Heart right ventricle (tissue), 16 donors: ENCODE measurements at places on chromosomes 12 and 14.
A peak's percentile ranks its signal among the peaks of the same experiment; 100 is the strongest.

- no peaks in the 10 kb centered on the region for H3K36me3 ChIP-seq
- no peak for DNase-seq
- no peaks in the 10 kb centered on the region for H3K27me3 ChIP-seq
- no peak overlapping the region for H3K4me3 ChIP-seq
- H3K27ac ChIP-seq: no peak overlapping the region
Observed at GRCh38 chr14:61459229-61459628, 137.8 kb downstream of the PRKCH start.

DNA sequence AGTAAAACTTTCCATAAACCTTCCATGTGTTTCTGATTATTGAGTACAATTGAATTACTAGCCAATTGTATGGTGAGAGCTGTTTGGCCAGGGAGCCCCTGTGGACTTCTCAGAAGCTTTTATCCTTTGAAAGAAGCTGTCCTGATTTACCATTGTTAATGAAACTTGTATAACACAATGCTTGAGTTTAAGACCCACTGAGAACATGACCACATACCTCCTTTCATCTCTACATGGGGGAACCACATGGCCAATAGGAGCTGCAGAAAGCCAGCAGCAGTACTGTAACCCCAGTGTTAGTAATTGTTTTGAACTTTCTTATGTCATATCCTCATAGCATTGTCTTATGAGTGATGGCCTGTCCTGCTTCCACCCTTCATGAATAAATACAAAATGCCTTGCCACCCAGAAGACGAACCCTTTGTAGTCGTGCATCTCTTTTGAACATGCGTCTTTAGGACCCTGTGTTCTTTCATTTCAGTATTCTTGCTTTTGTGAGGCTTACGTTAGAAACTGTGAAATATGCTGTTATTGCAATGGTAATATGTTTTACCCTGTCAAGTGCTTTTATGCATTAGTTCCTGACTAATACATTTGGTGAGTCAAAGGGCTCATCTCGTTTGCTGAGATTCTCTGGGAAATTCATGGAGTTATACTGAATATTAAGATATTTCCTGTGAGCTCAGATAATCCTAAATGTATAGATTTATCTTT, 815.7 kb downstream of the NRXN3 start:
- H3K4me3 ChIP-seq: no peak overlapping the region
- no peaks in the 10 kb centered on the region for H3K27me3 ChIP-seq

DNA sequence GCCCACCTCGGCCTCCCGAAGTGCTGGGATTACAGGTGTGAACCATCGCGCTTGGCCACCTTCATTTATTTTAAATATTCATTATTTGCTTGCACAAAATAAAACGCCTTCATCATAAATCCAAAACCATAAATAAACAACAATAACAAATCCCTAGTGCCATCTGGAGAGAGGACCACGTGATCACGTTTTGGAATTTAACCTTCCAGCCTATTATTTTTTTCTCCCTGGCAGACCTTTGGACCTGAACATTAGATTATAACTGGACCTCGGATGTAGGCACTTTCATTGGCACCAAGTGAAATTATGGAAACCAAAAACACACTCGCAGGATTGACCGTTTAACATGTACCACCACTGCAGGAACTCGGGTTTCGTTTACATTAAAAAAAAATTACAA, 2.0 kb downstream of the DNAH10 start:
- H3K36me3 ChIP-seq: peaks cover 8% of the 10 kb centered on the region
- no peak overlapping the region for H3K27ac ChIP-seq
- peaks cover 10% of the 10 kb centered on the region for H3K4me1 ChIP-seq
- no peak overlapping the region for H3K4me3 ChIP-seq

- peaks cover 28% of the 10 kb centered on the region for H3K27me3 ChIP-seq
- H3K27ac ChIP-seq: no peak overlapping the region
- no peaks in the 10 kb centered on the region for H3K36me3 ChIP-seq
- no peak for DNase-seq
Observed at GRCh38 chr14:69863083-69863482, 16.1 kb upstream of the SMOC1 start.

- H3K27ac ChIP-seq: no peak overlapping the region
- no peaks in the 10 kb centered on the region for H3K27me3 ChIP-seq
- no peak overlapping the region for H3K4me3 ChIP-seq
- DNase-seq: no peak
- no peaks in the 10 kb centered on the region for H3K36me3 ChIP-seq
- no peaks in the 10 kb centered on the region for H3K4me1 ChIP-seq
Observed at GRCh38 chr12:18683327-18684013, 54.3 kb downstream of the PLCZ1 start.

- H3K27me3 ChIP-seq: no peaks in the 10 kb centered on the region
- H3K27ac ChIP-seq: no peak overlapping the region
- no peaks in the 10 kb centered on the region for H3K36me3 ChIP-seq
- H3K4me1 ChIP-seq: peaks cover 37% of the 10 kb centered on the region
- DNase-seq: no peak
Observed at GRCh38 chr12:19886639-19887064, 447.4 kb downstream of the AEBP2 start.

GRCh38 chr14:106417224-106418049, 891.1 kb downstream of the TMEM121 start:
- no peak overlapping the region for H3K27ac ChIP-seq
- peak; percentile 47 for DNase-seq
- no peaks in the 10 kb centered on the region for H3K36me3 ChIP-seq
- H3K4me1 ChIP-seq: no peaks in the 10 kb centered on the region
- H3K27me3 ChIP-seq: peaks cover 16% of the 10 kb centered on the region
- no peak overlapping the region for H3K4me3 ChIP-seq

DNA sequence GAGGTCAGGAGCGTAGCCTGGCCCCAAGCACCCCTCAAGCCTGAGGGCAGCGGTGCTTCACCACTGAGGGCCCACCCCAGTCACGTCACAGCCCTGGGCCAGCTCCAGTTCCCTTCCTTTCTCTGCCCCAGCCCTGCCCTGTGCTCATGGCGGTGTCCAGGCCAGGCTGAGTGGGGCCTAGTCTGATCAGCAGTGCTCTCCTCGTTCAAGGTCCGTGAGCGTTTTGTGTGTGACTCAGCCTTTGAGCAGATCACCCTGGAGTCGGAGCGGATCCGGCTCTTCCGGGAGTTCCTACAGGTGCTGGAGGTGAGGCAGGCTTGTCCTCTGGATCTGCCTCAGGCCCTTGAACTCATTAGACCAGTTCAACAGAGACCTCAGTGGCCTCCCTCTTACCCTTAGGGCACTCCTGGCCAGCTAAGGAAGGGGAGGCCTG, 19.0 kb downstream of the PRPF40B start:
- H3K4me3 ChIP-seq: no peak overlapping the region
- DNase-seq: no peak
- H3K27ac ChIP-seq: no peak overlapping the region
- H3K4me1 ChIP-seq: peaks cover 32% of the 10 kb centered on the region
- peaks cover 73% of the 10 kb centered on the region for H3K36me3 ChIP-seq
- H3K27me3 ChIP-seq: no peaks in the 10 kb centered on the region

DNA sequence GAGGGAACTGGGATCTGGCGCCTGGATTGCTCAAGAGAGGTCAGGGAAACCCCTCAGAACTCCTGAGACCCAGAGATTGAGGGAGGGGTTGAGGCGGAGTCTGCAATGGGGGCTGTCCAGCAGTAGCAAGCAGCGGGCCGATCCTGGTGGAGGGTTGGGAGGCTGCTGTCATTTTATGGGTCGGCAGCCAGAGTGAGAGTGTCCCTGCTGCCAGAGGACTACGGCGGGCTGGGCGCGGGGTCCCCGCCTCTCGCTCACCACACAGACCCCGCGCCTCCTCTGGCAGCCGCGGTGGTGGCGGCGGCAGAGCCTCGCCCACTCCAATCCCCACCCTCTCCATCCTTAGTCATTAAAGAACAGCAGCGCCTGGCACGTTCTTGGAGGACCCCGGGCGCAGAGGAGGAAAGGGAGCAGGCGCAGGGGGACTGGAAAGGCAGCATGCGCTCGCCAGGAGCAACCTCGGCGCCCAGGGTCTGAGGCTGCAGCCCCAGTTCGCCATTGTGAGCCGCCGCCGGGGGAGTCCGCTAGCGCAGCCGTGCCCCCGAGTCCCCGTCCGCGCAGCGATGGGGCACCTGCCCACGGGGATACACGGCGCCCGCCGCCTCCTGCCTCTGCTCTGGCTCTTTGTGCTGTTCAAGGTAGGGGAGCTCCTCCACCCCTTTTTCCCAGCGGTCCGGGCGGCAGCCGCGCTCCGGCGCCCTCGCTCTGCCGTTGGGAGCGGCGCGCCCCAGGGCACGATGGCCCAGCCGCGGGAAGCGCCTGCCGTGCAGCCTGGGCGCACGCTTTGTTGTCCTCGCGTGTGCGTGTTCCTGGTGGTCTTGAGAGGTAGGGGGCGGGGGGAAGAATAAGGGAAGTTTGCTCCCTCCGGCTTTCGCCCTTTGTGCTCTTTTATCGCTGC, at the start of gene PTPRO:
Gene PTPRO (plus strand): TSS at position 345 of the 898 bp plus-strand sequence.
- no peaks in the 10 kb centered on the region for H3K36me3 ChIP-seq
- peak within 1 kb of the TSS; percentile 39 for H3K4me3 ChIP-seq

- H3K4me3 ChIP-seq: no peak overlapping the region
- no peak overlapping the region for H3K27ac ChIP-seq
- H3K27me3 ChIP-seq: no peaks in the 10 kb centered on the region
- DNase-seq: no peak
- H3K4me1 ChIP-seq: peaks cover 6% of the 10 kb centered on the region
Observed at GRCh38 chr14:50011242-50011641, 105.1 kb downstream of the VCPKMT start.

DNA sequence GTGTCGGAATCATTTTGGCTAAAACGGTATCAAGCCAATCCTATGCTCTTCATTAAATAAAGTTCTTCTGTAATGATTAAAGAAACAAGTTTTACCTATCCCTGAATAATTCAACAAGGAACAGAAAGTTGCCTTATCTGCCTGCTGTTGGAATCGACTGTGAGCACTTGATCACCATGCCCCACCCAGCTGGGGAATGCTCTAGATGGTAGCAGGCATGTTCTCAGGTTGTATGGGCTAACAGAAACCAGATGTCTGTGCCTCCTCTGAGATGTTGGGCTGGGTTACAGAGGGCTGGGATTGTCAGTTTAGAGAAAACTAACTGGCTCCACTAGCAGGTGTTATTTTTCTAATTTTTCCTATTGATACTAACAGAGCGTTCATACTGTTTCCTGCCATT, 28.9 kb downstream of the RTRAF start:
- no peaks in the 10 kb centered on the region for H3K27me3 ChIP-seq
- no peak overlapping the region for H3K4me3 ChIP-seq
- peaks cover 21% of the 10 kb centered on the region for H3K4me1 ChIP-seq
- H3K27ac ChIP-seq: no peak overlapping the region
- peaks cover 39% of the 10 kb centered on the region for H3K36me3 ChIP-seq

DNA sequence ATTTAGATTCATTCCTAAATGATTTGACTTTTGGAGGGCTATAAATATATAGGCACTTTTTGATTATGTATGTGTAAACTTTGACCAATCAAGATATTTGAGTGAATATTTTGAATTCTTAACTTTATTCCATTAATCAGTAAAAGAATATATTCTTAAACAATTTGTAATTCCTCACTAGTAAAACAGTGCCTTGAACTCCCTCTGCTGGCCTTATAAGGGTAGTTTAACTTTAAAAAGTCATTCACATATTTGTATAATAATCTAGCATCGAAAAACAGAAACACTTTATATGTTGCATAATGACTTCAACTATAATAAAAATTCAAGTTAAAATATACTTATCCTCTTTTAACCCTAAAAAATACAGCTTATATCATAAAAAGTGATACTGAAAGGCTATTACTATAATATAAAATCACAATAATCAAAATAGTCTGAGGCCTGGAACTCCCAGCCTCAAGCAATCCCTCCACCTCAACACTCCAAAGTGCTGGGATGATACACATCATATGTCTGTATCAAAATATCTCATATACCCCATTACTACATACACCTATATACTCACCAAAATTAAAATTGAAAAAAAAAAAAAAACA, 31.2 kb downstream of the CCDC59 start:
- H3K27me3 ChIP-seq: no peaks in the 10 kb centered on the region
- H3K4me3 ChIP-seq: no peak overlapping the region
- no peaks in the 10 kb centered on the region for H3K36me3 ChIP-seq
- DNase-seq: no peak

DNA sequence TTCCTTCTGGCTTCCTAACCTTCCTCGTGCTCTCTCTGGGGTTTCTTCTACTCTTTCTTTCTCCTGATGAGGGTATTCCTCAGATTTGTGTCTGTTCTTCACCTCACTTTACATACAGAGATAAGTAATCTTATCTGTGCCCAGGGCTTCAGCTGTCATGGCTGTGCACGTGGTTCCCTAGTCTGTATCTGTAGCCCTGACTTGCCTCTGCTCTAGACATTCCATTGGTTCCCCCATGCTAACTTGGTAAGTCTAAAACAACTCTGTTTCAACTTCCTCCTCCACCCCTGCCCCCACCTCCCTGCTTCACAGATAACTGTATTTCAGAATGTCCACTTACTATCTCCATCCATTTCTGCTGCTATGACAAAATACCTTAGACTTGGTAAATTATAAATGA, 10.8 kb downstream of the DIP2B start:
- no peak for DNase-seq
- H3K27ac ChIP-seq: peak overlapping the region; percentile 82
- no peaks in the 10 kb centered on the region for H3K36me3 ChIP-seq
- H3K4me3 ChIP-seq: no peak overlapping the region
- H3K27me3 ChIP-seq: no peaks in the 10 kb centered on the region

- H3K4me3 ChIP-seq: no peak overlapping the region
- H3K27me3 ChIP-seq: no peaks in the 10 kb centered on the region
- H3K4me1 ChIP-seq: no peaks in the 10 kb centered on the region
- no peak for DNase-seq
Observed at GRCh38 chr14:72633551-72633950, 260.4 kb downstream of the DPF3 start.

DNA sequence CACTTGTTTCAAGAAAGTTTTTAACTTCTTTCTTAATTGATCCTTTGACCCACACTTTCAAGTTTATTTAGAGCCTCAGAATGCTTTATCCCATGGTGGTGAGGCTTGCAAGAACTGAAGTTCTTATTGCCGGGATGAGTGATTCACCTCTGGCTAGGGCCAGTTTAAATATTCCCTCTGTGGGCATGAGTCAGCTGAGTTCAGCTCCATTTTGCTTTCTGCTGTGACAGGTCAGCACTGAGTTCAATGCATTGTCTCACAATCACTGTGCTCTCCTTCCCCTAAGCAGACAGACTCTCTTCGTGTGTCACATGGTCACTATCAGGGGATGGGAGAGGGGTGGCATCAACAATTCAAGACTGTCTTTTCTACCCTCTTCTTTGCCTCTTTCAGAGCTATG, 514.6 kb upstream of the FBXO33 start:
- H3K27ac ChIP-seq: no peak overlapping the region
- DNase-seq: no peak
- no peaks in the 10 kb centered on the region for H3K36me3 ChIP-seq

- no peak for DNase-seq
- peaks cover 7% of the 10 kb centered on the region for H3K4me1 ChIP-seq
- peaks cover 9% of the 10 kb centered on the region for H3K36me3 ChIP-seq
- no peak overlapping the region for H3K27ac ChIP-seq
- no peak overlapping the region for H3K4me3 ChIP-seq
Observed at GRCh38 chr12:104105461-104105860, 32.5 kb downstream of the NFYB start.

- no peaks in the 10 kb centered on the region for H3K4me1 ChIP-seq
- DNase-seq: no peak
- H3K4me3 ChIP-seq: no peak overlapping the region
- H3K27me3 ChIP-seq: no peaks in the 10 kb centered on the region
- no peak overlapping the region for H3K27ac ChIP-seq
Observed at GRCh38 chr14:32319368-32320049, 9.6 kb upstream of the AKAP6 start.

GRCh38 chr12:132602572-132603239, 7.7 kb downstream of the LRCOL1 start:
- H3K27ac ChIP-seq: peak overlapping the region; percentile 88
- peak; percentile 28 for DNase-seq
- peak overlapping the region; percentile 53 for H3K4me3 ChIP-seq
- H3K27me3 ChIP-seq: peaks cover 45% of the 10 kb centered on the region
- H3K4me1 ChIP-seq: peaks cover 37% of the 10 kb centered on the region
